ENCODE measurements at places on chromosomes 1 and 21.

GRCh38 chr1:17112496-17113236, 6.6 kb downstream of the PADI2 start:
- DNase-seq = no peak

DNA sequence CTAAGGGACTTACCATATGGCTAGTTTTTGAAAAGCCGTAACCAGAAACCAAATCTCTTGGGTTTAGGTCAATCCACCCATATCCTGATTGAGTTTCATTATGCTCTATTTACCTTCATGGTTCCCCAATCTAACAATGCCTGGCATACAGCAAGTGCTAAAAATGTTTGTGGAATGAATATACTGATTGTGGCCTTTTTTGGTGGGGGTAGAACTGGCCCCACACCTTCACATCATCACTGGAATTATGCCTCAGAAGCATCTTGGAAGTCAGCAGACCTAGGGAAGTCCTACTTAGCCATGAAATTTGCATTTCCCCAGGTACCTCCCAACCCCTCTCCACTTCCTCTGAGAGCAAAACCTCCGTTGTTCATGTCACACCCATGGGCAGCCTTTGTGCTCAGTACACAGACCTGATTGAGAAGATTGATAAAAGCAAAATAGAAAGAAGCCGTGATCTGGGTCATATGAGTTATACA, 17.8 kb upstream of the SLAMF1 start:
- no peak for DNase-seq

GRCh38 chr1:69871412-69871811, 303.7 kb downstream of the LRRC7 start:
- DNase-seq = no peak

DNA sequence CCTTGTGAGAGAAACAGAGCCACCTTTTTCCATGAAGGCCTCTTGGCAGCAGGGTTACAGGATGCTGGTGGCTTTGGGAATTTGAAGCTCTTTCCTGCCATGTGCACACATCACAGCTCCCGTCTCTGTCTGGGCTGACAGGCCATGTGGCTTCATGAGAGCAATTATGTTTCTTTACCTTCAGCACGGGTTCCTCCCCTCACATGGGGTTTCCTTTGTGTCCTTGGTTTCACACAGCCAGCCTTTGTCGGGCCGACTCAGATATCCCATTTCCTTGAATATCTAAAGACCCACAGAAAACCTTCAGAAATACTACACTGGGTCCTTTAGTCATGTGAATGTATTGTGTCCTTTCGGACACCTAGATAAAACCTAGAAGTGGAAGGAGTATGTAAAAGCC, 7.1 kb downstream of the CLIC6 start:
- no peak for DNase-seq

GRCh38 chr21:24428591-24429199, 1178.6 kb downstream of the MRPL39 start:
- DNase-seq = no peak

DNA sequence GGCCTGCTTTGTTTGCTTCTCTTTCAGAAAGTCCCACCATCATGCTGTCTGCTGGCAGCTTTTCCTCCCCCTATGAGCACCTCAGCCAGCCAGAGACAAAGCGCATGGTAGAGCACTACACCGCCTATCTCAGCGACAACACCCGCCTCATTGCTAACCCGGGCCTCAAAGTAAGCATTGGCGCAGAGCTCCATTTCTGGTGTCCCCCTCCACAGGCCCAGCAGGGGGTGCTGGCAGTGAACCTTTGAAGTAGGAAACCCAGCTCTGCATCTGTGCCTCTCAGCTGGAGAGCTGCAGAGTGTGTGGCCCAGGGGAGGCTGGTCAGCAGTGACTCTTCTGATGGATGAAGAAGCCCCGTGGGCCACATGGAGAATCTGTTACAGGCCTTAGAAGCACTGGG, 81.2 kb upstream of the RAVER2 start:
- no peak for DNase-seq

GRCh38 chr1:151535326-151536271, 4.5 kb upstream of the TUFT1 start:
- DNase-seq = no peak

DNA sequence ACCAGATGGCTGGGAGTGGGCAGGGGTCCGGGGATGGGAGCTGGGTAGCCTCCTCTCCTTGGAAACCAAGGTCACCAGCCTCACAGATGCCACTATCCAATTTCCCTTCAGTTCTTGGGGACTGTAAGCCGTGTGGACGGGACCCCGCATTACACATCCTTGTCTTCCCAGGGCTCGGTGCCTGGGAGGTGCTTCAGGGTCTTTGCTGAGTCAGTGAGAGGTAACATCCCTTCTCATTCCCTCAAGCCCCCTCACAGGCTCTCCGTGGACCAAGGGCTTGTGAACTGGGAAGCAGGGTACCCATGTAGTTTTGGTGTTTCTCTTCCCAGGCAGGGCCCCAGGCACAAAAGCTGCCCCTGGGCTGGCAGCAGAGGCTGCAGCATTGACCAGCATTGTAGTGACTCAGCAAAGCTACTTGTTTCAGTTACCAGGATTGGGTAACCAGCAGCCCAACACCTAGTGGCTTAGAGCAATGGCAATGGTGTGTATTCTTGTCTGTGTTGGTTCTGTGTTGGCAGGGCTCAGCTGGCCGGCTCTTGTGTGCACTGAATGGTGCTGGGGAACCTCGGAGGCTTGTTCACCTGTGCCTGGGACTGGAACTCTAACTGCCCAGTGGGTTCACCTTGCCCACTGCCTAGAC, 24.6 kb upstream of the PCBP3 start:
- no peak for DNase-seq

GRCh38 chr1:19036041-19036812, 79.8 kb upstream of the IFFO2 start:
- no peak for DNase-seq

DNA sequence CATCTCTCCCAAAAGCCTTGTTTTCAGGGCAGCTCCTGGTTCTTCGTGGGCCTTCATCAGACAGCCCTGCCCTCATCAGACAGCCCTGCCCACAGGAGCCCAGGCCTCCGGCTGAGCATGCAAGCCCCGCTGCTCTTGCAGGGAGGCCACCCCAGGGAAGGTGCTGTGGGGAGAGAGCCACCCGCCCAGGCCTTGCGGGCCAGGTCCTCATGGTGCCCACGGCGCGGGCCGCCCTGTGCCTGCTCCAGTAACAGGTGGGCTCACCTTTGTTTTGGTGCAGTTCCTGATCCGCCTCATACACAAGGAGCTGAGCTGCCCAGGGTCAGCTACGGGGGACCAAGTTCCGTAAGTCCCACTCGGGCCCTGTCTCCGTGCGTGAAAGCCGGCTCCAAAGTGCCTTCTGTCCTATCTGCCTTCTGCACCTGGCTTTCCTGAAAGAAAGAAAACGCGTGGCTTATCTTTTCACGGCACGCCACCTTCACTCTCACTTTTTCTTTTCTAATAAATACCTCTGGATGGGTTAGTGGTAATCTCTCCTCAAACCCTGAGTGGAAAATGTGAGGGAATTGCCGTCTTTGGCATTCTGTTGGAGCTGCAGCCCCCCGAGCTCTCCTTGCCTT, 65.9 kb downstream of the SLC37A1 start:
- DNase-seq = no peak

GRCh38 chr1:6249739-6250689, 6.0 kb downstream of the HES3 start:
- no peak for DNase-seq

DNA sequence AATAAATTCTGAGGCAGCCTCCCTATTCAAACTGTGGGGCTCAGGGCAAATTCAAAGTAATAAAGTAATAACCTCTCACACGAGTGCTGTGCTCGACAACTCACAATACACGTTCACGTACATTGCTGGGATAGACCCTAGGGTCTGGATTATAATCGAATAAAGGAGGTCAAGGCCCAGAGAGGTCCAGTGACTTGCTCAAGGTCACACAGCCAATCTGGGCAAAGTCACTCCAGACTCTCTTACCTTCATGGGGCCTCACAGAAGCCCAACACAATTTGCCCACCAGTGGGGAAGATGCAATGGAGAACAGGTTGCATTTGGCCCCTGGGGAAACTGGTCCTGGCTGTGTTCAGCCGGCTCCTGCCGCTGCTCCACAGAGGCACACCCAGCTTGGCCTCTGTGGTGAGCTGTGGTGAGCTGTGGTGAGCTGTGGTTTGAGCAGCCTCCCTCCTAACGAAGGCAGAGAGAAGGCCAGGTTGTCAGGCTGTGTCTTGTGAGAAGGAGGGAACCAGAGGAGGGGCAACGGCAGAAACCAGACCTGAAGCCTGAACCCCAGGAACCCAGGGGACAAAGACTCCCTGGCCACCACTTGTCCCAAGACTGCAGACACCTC, 35.1 kb downstream of the NUAK2 start:
- DNase-seq = peak; percentile 30

DNA sequence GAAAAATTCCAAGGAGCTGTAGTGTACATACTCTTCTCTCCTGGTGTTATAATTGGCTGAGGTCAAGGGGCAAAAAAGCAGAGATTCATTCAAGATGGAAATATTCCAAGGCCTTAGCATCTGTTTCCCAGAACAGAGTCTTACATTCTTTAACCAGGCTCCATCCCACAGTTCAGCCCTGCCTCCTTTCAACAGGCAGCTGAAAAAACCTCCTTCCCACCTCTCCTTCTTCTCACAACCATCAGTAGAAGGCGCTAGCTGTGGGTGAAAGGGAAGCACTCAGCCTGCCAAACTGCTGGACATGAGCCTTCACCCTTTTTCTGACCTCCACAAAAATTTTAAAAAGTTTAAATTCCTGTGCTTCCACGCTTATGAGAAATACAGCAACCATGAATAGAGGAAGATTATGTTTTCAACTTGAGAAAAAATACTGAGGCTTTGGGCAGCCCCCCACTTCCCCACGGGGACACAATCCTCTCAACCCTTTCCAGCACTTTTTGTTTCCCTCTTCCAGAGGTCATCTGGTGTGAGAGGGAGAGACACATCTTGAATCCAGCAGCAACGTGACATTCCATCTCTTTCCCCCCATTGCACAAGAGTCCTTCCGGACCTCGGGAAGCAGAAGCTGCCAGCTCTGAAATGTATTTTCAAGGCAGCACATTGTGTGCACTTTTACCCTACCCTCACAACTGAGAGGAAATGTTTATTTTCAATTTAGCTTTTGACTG, 43.2 kb upstream of the FMO2 start:
- DNase-seq = no peak

- no peak for DNase-seq
Measured at GRCh38 chr1:82567348-82567747, 766.6 kb downstream of the ADGRL2 start.

DNA sequence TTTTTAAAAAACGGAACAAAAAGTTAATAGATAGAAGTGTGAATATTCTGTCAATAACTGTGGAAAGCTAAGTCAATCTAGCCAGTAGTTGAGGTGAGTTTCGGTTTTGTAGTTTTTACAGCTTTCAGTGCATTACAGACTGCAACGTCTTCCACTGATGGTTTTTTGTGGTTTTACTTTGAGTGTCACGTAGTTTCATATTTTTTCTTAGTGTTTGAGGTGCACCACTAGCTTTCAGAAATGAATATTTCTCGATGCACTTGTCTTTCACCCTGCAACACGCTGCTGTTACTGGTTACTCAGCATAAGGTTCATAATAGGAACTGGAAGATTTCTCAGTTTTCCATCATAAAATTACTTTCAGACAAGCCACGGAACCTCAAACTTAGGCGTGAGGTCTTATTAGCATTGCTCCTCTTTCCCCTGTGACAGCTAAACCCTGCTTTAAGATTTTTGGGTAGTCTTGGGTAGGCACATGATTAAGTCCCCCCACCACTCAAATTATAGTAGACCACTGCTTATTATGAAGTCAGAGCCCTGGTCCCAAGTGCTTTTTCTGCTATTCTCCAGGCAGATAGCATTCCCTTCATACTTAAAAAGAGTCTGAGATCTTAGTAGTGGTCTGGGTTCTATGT, 1412.7 kb downstream of the KCNT2 start:
- DNase-seq = no peak

DNA sequence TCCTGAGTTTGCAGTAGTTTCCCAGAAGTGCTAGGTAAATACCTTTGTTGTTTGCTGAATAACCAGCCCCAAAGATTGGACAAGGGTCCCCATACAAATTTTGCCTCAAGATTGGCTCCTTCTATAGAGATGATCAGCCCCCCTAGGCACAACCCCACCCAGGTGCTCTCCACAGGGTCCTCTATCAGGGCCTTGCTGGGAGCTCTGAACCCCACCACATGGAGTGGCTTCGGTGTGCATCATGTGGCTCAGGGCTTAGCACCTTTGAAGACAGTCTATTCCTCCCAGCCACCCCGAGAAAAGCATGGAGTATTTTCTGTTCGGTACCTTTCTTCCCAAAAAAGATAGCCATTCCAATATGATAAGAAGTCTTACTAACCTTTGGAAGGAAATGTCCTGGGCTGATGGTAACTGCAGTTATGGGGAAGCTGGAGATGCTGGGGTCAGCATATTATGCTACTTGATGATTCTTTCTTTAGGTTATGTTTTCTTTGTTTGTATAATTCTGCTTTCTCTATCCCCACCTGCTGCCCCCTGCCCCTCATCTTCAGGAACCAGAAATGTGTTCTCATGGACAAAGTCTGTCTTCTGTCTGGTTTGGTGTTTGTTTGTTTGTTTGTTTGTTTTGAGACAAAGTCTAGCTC, 5.0 kb upstream of the TSPAN1 start:
- DNase-seq = no peak

GRCh38 chr1:29398431-29398830, 162.1 kb downstream of the PTPRU start:
- DNase-seq = no peak

- DNase-seq = no peak
Measured at GRCh38 chr1:237111807-237112206, 69.8 kb downstream of the RYR2 start.

- no peak for DNase-seq
Measured at GRCh38 chr1:10646347-10646861, 150.0 kb downstream of the CASZ1 start.

DNA sequence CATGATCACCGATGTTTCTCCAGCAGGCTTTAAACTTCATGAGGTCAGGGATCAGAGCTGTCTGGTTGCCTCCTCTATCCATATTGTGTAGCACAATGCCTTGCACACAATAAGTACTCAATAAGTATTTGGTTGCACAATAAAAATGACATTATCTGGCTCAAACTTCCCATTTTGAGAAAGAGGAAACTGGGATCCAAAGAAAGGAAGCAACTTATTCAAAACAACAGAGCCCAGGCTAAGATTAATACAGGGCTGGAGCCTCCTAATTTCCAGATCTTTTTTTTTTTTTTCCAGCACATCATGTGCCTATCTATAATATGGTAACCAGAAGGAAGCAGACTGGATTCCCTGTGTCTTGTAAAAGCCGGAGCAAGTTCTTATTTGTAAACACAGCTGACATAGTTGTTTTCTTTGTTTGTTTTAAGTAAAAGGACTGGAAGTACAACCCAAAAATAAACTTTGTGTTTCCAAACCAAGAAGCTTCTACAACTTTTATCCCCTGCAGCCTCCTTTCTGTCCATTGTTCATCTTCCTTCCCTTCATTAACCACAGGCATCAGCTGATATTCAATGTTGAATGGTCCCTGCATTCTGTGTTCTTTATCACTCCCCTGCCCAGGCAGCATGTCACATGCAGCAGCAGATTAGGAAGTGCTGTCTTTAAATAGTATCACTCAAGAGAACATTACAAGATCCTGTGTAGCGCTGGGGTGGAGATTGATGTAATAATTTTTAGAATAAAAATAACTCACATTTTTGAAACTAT, 71.2 kb upstream of the HOOK1 start:
- DNase-seq = no peak

GRCh38 chr1:209861242-209861641, 33.5 kb downstream of the UTP25 start:
- DNase-seq = no peak
